Progenitor cell of endocrine pancreas (in vitro differentiated cells): ENCODE measurements at places on chromosomes 5 and 9. TPM values are rescaled to one million over a fixed set of nuclear protein-coding genes. Genes with fewer than 3 reads are reported as not detected.

Gene ANAPC2
- total RNA-seq, result 73.2 and 74.3 TPM in 2 replicates

Gene CORO2A
- 6.0 and 7.0 TPM in 2 replicates for total RNA-seq

Gene PALM2AKAP2
- 0.51 and 0.74 TPM in 2 replicates for total RNA-seq

DNA sequence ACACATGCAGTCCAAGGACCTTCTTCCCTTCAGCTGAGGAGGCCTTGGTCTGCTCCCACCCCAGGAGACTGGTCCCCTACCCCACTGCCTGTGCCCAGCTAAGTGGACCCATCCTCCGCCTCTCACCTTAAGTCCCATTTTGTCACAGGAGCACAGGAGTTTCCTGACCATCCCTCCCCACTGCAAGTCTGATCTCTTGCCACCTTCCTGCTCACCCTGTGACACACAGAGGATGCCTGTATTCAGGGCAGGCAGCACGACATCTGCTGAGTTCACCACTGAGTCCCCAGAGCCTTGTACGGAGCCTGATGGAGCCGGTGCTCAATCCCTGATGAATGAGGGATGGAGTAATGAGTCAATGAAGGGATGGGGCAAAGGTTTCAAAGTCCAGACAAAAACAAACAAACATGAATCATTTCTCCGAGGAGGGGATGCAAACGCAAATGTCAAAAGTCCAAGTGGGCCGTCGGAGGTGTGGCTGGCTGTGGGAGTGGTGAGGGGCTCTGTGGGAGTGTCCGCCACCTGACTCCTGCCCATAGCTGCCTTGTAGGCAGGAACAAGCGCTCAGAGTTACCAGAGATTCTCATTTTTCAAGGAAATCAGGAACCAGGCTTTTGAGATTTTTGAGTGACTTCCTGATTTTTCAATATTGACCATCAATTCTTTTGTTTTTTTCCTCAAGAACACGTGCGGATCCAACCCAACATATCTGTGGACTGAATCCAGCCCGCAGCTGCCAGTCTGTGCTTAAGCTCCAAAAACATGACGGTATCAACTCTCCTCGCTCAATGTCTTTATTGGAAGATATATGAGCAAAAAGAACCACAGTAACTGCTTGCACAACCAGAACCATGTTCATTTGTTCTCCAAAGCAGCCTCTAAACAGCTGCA, 4.4 kb downstream of the RAPGEF1 start:
- H3K36me3 ChIP-seq, result no peaks in the 10 kb centered on the region
- H3K4me1 ChIP-seq, result peaks cover 51% of the 10 kb centered on the region
- DNase-seq, result no peak
- H3K27ac ChIP-seq, result peak overlapping the region; percentile 89
- no peaks in the 10 kb centered on the region for H3K27me3 ChIP-seq

Gene MZB1
- total RNA-seq, result 0.24 and 0.80 TPM in 2 replicates

DNA sequence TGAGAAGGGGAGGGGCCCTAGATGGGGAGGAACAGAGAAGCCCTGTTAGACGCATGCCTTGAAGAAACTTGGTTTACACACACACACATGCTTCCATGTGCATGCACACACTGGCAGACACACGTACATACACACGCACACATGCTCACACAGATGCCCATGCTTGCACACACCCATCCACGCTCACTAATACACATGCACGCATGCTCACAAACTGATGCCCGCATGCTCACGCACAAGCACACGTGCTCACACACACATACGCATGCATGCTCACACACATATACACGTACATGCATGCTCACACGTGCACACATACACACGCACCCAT, 32.1 kb upstream of the EGFL7 start:
- H3K4me1 ChIP-seq, result peaks cover 15% of the 10 kb centered on the region
- H3K27ac ChIP-seq, result no peak overlapping the region
- H3K36me3 ChIP-seq, result no peaks in the 10 kb centered on the region
- no peak overlapping the region for H3K4me3 ChIP-seq
- H3K27me3 ChIP-seq, result peaks cover 9% of the 10 kb centered on the region
- DNase-seq, result no peak

Gene IL9
- not detected in 2 replicates for total RNA-seq

DNA sequence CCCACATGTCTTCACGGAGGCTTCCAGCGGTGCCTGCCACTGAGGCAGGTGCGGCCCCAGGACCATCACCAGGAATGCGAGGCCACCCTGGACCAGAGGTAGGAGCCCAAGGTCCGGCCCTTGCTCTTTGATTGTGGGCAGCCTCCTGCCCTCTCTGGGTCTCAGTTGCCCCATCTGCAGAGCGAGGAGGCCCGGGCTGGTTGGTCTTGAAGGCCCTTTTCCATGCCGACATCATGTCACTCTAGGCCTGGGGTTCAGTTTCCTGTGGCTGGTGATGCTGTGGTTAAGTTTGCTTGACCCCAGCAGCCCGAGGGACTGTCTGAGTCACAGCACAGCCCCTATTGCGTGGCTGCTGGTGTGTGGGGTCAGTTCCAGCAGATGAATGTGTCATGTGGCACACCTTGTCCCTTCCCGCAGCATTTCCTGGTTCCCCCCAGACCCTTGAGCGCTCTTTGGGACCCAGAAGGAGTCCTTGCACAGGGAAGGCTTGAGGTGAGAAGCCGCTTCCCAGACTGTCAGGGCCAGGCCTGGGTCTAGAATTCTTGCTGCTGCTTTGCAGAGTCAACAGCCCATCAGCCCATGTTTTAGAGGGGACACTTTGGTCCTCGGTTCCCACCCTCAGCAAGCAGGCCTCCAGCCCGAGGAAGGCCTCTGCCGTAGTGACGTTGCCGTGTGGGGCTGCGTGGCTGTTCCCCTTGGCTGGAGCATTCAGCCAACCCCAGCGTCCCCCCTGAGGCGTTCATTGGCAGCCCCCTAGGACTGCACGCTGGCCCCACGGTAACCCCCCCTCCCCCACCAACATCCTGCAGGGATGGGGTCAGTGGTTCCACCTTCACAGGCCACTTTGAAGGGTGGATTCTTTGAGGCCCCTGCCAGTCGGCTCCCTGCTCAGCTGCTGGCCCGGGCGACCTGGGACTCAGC, 31.0 kb upstream of the HMCN2 start:
- no peaks in the 10 kb centered on the region for H3K27me3 ChIP-seq
- H3K4me1 ChIP-seq, result no peaks in the 10 kb centered on the region
- peaks cover 5% of the 10 kb centered on the region for H3K36me3 ChIP-seq
- H3K27ac ChIP-seq, result no peak overlapping the region

GRCh38 chr9:135976531-135976930, 15.4 kb upstream of the UBAC1 start:
- H3K4me3 ChIP-seq, result no peak overlapping the region
- no peak for DNase-seq
- no peaks in the 10 kb centered on the region for H3K4me1 ChIP-seq

- no peak for DNase-seq
- H3K4me1 ChIP-seq, result peaks cover 18% of the 10 kb centered on the region
- H3K27ac ChIP-seq, result no peak overlapping the region
- no peaks in the 10 kb centered on the region for H3K27me3 ChIP-seq
Observed at GRCh38 chr5:157855404-157855994, 3.4 kb downstream of the CLINT1 start.

- no peaks in the 10 kb centered on the region for H3K36me3 ChIP-seq
- no peak overlapping the region for H3K27ac ChIP-seq
- H3K4me1 ChIP-seq, result peaks cover 12% of the 10 kb centered on the region
- H3K4me3 ChIP-seq, result no peak overlapping the region
- H3K27me3 ChIP-seq, result no peaks in the 10 kb centered on the region
Observed at GRCh38 chr9:115106642-115107041, 11.3 kb downstream of the TNC start.

DNA sequence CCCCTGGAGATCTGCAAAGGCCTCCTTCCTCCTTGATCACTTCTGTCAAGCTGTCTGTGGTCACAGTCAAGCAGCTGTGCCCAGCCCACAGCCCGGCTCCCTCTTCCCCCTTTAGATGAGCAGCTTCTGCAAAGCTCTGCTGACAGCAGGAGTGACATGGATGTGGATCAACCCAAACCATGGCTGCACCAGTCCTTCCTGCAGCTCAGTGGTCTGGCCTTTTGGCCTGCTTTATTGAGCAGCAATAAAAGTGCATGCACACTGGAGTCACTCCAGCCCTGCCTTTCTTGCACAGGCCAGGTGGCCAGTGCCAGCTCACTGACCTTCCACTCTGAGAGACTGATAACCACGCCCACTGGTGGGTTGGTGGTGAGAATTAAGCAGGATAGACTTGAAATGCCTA, 91.3 kb upstream of the OTULINL start:
- no peaks in the 10 kb centered on the region for H3K27me3 ChIP-seq
- no peak overlapping the region for H3K4me3 ChIP-seq
- no peak for DNase-seq
- H3K36me3 ChIP-seq, result peaks cover 39% of the 10 kb centered on the region
- no peaks in the 10 kb centered on the region for H3K4me1 ChIP-seq
- no peak overlapping the region for H3K27ac ChIP-seq

Gene CLPTM1L
- total RNA-seq, result 90.3 and 95.4 TPM in 2 replicates

GRCh38 chr5:168987543-168988300, 313.2 kb downstream of the SLIT3 start:
- H3K27ac ChIP-seq, result no peak overlapping the region
- H3K4me3 ChIP-seq, result no peak overlapping the region
- H3K27me3 ChIP-seq, result peaks cover 60% of the 10 kb centered on the region
- peak; percentile 68 for DNase-seq
- H3K4me1 ChIP-seq, result peaks cover 21% of the 10 kb centered on the region

- peak overlapping the region; percentile 23 for H3K27ac ChIP-seq
- H3K4me3 ChIP-seq, result no peak overlapping the region
Observed at GRCh38 chr5:41772785-41773442, 97.3 kb downstream of the OXCT1 start.

DNA sequence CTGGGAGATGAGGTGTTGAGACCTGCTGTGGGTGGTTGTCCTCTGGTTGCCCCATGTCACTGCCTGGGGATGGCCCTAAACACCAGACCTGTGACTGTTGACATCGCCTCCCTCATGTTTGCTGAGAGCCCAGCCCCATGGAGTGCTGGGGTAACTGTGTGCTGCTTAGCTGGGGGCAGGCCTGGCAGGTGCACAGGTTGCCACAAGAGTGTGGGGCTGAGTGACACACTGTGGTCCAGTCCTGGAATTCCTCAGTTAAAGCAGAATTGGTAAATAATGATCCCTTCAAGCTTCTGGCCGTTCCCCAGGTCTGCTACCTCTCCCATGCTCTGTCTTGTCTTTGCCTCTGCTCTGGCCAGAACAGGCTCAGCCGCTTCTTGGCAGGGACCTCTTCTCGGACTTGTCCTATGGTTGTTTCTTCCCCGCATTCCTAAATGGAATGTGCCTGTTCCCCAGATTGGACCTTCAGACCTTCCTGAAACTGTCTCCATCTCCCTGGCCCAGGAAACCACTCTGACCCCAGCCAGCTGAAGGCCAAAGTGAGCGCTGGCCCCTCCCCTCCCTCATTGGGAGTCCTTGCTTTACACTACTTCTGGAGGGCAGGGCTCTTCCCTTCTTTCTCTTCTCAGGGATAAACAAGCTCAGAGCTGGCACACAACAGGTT, 61.2 kb upstream of the PITX1 start:
- H3K36me3 ChIP-seq, result no peaks in the 10 kb centered on the region
- no peak overlapping the region for H3K27ac ChIP-seq
- H3K4me3 ChIP-seq, result no peak overlapping the region
- peaks cover 8% of the 10 kb centered on the region for H3K4me1 ChIP-seq
- DNase-seq, result no peak
- H3K27me3 ChIP-seq, result peaks cover 2% of the 10 kb centered on the region

DNA sequence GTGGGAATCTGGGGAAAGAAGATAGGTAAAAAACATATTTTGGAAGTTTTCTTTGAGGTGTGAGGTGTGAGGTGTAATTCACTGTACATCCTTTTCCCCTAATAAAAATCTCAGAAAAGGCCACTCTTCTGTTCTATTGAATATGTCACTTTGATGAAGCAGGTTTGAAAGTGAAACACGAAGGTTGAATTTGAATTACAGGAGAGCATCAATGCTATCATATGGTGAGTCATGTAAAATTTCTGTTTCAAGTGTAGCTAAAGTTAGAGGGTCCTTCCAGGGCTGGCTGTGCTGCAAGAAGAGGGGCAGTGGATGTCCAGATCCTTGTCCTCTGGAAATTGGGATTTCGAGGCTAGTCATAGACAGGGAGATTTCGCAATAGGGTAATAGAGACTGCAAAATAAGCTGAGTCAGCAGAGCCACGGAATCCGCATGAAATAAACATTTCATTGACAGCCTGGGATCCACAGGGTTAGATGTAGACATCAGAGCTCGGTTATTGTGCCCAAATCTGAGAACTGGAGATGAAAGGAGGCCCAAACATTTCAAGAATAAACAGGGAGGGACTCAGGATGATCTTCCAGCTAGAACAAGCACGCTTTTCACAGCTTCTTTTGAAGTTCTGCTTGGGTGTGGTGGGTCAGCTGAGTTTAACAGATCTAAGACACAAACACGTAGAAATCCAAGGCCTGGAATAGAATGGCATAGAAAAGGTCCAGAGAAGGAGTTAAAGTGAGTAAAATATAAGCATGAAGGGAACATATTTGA, 194.4 kb upstream of the CDKN2B start:
- DNase-seq, result no peak
- H3K27me3 ChIP-seq, result no peaks in the 10 kb centered on the region
- H3K36me3 ChIP-seq, result no peaks in the 10 kb centered on the region
